ENCODE measurements at places on chromosomes 5 and 9.

DNA sequence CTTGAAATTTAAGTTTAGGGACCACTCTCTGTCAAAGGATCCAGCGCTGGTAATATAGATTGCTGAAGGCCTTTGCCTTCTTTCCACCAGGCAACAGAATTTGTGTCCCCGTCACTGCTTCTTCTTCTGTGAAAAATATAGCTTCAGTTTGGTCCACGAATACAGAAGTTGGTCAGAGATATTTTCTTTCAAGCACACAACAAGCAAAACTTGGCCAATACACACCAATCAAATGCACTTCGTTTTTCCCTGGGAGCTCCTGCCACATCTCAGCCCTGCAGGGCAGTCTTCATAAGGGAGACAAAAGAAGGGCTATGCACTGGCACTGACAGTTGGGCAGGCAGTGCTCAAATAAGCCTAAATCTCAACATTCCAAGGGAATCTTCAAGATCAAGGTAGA is 22.9 kb downstream of the HAVCR2 start:
- no peak for DNase-seq

GRCh38 chr5:91707521-91707841 is 324.4 kb upstream of the ARRDC3 start:
- DNase-seq = no peak

DNA sequence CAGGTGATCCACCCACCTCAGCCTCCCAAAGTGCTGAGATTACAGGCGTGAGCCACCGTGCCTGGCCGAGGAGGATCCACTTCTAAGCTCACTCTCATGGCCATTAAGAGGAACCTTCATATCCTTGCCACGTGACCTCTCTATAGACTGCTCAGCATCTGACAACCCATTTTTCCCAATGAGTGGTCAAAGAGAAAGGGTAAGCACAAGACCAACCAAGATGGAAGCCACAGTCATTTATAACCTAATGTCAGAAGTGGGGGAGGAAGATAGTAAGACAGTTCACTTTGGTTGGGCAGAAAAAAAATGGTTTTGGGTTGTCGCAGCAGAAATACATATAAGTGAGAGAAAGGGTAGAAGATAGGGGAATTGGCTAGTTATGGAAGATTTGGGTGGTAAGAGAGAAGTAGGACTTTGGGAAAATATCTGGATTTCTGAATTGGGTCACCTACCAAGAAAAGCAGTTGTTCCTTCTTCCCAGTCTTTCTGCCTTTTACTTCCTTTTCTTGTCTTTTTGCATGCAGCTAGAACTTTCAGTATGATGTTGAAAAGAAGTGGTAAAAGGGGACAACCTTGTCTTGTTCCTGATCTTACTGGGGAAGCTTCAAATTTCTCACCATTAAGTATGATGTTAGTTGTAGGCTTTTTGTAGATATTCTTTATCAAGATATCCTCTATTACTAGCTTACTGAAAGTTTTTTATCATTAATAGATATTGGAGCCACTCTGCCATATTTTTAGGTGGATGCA is 15.6 kb downstream of the SNX2 start:
- no peak for DNase-seq

GRCh38 chr5:77080905-77081304 is 6.2 kb downstream of the ZBED3 start:
- no peak for DNase-seq

DNA sequence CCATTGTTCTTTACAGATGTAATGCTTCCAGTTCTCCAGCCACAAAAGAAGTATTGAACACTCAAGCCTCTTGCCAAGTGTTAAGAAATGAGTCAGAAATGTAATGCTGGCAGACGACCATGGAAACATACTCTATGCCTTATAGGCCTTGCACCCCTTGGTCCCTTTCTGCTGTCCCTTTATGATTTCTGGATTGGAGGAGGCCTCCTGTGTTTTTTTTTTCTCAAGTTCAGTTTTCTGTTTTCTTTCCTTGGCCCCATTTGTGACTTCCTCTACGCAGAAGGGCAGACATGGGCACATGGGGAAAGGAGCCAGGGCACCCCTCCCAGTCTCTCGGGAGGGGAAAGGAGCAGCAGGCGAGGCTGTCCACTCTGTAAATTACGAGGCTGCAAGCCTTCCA is 53.4 kb downstream of the SNX18 start:
- no peak for DNase-seq

GRCh38 chr5:2263763-2264162 is 381.0 kb upstream of the IRX4 start:
- DNase-seq = no peak

DNA sequence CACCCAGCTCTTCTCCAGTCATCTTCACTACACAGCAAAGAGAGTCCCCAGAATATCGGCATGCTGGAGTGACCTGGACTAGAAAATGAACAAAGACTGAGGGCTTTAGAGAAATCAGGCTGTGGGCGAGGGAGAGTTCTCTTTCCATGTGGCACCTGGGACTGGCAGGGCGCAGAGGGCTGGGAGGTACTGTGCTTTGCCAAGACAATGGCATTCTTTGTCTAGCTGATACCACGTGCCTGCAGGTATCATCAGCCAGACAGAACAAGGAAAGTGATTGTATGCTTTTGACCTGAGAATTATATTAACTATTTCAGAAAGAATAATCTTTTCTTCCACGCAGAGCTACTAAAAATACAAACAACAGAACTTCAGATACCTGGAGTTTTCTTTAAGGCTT is 30.5 kb downstream of the DDX31 start:
- DNase-seq = no peak

DNA sequence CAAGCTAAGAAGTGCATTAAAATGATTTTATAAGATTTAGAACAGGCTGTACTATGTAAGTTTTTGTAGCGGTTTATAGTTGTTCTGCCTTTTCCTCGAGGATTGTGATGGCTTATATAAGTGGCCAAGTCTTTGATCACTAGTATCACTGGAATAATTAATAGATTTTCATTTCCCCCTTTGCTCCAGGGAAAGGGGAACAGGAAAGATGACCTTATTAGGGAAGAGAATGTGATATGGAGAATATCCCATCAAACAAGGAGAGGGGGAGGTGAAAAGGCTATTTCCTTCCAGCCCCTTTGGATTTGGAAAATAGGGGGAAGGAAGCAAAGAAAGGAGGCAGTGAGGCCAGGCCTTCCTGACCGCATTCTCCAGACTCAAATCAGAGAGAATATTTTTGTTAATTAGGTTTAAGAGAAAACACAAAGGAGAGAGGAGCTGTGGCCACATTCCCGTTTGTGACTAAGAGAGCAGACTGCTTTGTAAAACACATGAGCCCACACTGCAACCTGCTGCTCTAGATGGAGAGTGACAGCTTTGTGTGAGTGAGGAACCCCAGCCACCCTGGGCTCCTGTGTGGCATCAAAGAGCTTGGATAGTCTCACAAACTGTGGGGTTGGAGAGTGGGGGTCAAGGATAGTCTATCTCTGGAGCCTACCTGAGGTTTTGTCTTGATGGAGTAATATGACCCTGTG is 359.5 kb downstream of the DTWD2 start:
- no peak for DNase-seq

DNA sequence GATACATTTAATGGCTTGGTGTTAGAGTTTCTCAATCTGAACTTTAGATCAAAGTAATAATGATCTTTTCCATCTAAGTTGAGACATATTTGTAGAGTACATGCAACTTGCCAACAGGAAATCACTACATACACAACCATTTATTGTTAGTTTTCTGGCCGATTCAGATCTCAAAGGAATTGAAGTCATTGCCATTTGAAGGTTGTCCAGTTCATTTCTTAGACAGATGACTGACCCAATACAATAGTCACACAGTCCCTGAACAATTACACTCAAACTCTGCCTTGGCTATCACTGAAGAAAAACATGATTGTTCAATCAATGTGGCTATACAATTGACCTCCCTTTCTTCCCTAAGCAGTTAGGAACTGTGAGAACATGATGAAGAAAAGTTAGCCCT is 753.2 kb upstream of the RIOK2 start:
- no peak for DNase-seq
